Stromal cell of bone marrow (primary cell): ENCODE measurements at places on chromosomes 16 and 17.

GRCh38 chr16:84617041-84617790 is 662 bp downstream of the COTL1 start:
- no peak for DNase-seq

- DNase-seq: no peak
Measured at GRCh38 chr16:87074641-87075318, 242.4 kb downstream of the C16orf95 start.

DNA sequence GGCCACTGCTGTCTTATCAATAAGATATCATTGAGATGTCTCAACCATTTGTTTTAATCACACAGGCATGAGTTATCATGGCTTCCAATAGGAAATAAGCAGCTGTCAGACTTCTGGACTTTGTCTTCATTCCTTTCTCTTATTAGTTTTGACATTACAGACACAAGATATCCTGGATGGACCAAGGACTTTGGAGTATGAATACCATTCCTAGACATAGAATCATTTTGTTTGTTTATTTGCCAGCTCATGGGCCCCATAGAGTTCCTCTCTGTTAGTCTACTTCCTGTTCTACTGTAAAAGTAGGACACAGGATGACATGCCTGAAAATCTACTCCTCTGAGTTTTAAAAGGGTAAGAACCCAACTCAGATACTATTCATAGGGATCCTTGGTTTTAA is 77.7 kb upstream of the KCNJ16 start:
- DNase-seq: no peak

- DNase-seq: no peak
Measured at GRCh38 chr17:63986821-63987220, 11.3 kb upstream of the PRR29 start.

DNA sequence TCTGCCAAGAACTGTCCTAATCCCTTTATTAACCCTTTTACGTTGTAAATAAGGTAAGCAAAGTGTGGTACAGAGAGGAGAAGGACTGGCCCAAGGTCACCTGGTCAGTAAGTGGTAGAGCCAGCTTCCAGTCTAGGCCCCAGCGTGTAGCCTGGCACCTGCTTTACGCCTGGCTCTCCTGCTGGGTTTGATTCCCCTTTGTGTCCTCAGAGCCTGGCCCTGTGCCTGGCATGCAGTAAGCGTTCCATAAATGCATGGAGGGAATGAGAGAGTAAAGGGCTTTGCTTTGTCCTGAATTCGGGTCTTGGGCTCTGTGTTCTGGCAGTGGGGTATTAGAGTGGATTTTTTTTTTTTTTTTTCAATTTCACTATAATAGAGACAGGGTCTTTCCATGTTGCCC is 62.7 kb downstream of the ABCC1 start:
- no peak for DNase-seq

DNA sequence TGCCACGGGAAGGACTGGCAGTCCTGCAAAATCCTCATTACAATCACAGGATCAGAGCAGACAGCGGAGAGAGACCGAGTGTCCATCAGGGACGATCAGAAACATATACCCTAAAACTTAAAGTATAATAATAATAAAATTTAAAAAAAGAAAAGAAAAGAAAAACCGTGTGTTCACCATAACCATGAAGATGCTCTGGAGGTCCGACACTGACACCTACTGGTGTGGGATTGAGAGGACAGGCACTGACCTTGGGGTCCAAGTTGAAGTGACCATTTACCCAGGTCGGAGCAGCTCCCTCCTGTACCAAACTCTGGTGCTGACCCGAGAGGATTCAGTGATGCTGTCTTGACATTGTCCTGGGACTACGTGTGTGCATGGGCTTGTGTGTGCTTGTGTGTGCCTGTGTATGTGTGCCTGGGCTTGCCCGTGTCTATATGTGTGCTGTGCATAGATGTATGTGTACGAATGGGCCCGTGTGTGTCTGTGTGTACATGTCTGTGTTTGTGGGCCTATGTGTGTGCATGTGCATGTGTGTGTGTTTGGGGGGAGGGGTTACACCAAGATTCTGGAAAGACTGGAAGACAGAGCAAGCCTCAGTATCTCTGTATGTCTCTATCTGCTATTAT is 10.0 kb upstream of the CD300LD start:
- peak; percentile 31 for DNase-seq

GRCh38 chr17:68777856-68778694 is 176.9 kb upstream of the FAM20A start:
- no peak for DNase-seq

GRCh38 chr17:82287868-82288801 is 14.6 kb upstream of the CSNK1D start:
- DNase-seq: peak; percentile 55

DNA sequence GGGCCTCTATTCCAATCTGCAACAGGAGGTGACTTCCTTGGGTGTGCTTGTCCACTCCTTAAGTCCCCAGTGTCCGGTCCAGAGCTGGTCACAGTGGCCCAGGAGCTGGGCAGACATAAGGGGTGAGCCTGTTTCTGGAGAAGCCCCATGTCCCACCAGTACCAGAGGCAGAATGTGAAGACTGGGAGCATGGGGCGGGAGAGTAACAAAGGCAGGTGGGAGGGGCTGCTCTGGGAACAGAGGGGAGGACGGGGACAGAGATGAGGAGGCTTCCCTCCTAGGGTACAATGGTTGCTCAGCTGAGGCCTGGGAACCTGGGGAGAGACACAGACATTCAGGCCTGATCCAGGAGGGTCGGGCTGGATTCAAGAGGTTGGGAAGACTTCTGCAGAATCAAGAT is 323.3 kb upstream of the TNRC6C start:
- DNase-seq: no peak

DNA sequence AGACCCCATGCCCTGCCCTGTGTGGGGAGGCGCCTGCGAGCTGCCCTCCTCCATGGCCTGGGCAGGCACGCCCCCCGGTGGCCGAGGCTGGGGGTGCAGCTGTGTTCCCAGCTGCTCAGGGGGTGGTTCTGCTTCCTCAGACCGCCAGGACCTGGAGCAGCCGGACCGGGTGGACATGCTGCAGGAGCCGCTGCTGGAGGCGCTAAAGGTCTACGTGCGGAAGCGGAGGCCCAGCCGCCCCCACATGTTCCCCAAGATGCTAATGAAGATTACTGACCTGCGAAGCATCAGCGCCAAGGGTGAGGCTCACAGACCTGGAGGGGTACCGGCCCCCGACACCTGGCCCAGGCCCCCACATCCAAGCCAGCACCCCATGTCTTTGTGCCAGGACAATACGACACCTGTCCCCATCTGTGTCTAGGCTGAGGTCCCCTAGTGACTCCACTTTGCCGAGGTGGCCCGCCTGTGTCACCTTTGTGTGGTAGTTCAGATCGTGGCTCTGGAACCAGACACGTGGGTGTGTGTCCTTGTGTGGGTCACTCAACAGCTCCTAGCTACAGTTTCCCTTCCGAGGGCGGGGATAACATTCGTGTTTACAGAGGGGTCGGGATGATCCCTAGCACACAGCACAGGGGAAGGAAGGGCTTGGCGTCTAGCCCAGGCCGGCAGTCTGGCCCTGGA is 9.3 kb downstream of the GJD3 start:
- DNase-seq: no peak

GRCh38 chr17:7647018-7647417 is 3.7 kb upstream of the ATP1B2 start:
- no peak for DNase-seq
